ENCODE measurements at places on chromosomes 5 and 9.
A peak's percentile ranks its signal among the peaks of the same experiment; 100 is the strongest.

DNA sequence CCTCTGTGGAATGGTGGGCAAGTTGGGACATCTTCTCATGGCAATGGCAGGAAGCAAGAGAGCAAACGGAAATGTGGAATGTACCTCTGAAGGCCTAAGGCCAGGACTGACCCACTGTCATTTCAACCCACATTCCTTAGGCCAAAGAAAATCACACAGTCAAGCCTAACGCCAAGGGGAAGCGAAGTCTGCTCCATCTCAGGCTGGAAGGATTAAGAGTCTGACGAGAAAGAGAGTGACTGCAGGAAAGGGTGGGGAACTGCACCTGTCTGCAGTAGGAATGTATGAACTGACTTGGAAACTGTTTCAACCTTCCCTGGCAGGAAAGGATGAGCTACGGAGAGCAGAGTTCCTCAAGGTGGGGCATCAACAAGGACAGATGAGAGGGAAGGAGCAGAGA lies 90.2 kb upstream of the TAS2R1 start:
- DNase-seq, result no peak

DNA sequence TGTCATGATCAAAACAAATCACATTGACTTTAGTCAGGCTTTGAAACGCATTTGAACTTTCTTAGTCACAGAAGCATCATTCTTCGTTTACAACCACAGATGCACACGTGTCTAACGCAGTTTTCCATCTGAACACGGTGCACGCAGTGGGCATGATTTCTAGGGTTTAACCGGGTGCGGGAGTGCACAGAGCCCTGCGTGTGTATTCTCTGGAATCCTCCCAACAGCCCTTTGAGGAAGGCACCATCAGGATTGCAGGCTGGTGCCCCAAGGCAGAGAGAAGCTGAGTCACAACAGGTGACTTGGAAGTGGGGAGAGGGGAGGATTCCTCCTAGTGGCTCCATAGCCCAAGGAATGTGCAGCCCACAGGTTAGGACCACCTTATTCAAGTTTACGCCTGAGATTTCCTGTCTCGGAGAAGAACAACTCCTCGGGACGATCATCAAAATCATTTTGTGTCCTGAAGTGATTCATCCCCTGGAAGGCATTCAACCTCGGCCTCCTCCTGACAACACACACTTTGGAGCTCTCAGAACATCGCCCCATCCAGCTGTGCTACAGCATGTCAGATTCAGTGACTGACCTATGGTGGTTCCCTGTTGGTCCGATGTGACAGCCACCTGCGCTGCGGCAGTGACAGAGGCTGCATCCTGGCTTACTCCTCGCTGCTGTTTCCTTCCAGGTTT lies 13.1 kb downstream of the ROPN1L start:
- peak; percentile 41 for DNase-seq

GRCh38 chr5:86807046-86808031 lies 189.6 kb downstream of the COX7C start:
- DNase-seq, result no peak

DNA sequence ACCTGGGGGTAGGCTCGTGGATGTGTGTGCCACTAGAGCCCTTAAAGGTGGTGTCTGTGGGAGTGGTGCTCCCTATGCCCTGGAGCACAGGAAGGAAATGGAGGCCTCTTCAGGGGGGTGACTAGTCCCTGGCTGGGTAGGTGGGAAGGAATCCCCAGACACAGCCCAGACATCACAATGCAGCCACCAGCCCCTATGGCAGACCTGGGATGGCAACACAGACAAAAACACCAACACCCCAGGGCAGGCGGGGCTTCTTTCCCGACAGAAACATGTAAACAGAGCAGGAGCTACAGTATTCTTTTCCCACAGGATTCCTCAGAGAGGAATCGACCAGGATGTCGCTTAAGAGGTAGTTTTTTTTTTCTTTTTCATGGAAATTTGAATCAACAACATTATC lies 10.4 kb upstream of the NR5A1 start:
- no peak for DNase-seq

DNA sequence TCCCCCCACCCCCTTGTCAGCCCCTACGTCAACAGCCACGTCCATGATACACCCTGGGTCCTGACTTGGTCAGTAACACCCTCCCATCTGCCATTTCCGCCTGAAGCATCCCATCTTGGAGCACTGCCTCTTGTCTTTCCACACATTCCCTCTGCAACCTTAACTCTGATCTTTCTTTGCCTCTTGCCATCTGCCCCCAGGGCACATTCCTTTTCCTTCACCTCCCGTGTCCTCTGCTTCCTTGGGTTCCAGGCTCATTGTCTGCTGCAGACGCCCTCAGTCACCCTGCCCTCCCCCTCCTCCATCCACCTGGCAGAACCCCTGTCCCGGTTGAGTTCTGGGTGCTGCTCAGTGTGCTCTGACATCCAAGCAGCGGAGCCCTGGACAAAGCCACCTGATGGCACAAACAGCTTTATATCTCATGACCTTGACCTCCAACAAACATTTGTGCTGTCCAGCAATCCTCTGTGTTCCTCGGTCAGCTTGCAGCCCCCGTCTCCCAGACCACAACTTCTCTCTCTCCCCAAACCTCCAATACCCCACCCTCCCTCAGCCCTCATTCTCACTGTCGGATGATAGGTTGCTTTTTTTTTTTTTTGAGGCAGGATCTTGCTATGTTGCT lies 97.7 kb upstream of the IER5L start:
- DNase-seq, result no peak
